ENCODE measurements at places on chromosomes 2 and 18.
A peak's percentile ranks its signal among the peaks of the same experiment; 100 is the strongest.

- no peak for DNase-seq
Observed at GRCh38 chr2:175461839-175462238, 280.3 kb upstream of the ATP5MC3 start.

DNA sequence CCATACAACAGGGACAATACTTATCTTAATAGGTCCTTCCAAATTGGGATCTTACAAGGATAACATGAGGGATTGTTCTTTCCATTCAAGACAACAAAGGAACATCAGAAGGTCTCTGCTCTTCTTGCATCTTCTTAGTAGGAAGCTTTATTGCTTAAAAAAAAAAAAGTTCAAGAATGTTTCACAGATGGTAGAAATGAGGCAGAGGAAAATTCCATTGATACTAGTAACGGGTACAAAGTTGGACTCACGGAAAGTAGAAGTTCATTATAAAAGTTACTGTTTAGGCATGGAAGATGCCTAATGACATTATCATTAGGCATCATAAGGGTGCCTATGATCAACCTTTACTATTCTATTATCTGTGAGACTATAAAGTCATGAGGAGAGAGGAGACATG lies 136.2 kb downstream of the LAMA3 start:
- DNase-seq = no peak

DNA sequence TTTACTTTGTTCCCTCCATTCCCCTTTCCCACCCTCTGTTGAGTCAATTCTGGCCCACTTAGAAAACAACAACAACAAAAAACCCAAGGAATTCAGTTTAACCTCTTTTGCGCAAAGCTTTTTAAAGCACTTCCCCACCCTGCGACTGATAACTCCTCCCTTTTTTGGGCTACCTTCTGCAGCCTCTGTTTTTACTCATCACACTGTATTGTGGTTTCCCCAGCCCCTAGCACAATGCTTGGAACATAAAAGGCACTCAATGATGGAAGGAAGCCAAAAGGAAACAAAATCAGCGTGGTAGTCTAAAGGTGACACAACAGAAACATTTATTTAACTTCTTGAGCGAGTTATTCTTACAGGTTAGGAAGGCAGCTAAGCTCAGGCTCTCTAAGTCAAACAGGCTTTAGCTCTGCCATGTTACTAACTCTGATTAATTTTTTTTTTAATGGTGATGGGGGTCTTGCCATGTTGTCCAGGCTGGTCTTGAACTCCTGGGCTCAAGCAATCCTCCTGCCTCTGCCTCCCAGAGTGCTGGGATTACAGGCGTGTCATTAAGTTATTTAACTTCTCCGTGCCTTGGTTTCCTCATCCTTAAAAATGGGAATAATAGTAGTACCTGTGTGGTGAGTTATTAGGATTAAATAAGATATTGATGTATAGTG lies 1.3 kb downstream of the CEP68 start:
- DNase-seq = peak; percentile 24

GRCh38 chr2:181038796-181039195 lies 58.4 kb downstream of the UBE2E3 start:
- no peak for DNase-seq

- DNase-seq = no peak
Observed at GRCh38 chr2:100012561-100012960, 129.8 kb downstream of the AFF3 start.

- no peak for DNase-seq
Observed at GRCh38 chr2:126244937-126245336, 411.0 kb upstream of the GYPC start.

GRCh38 chr2:15115776-15116175 lies 445.4 kb downstream of the NBAS start:
- DNase-seq = no peak

GRCh38 chr2:25983735-25984134 lies 1.4 kb upstream of the KIF3C start:
- DNase-seq = no peak

DNA sequence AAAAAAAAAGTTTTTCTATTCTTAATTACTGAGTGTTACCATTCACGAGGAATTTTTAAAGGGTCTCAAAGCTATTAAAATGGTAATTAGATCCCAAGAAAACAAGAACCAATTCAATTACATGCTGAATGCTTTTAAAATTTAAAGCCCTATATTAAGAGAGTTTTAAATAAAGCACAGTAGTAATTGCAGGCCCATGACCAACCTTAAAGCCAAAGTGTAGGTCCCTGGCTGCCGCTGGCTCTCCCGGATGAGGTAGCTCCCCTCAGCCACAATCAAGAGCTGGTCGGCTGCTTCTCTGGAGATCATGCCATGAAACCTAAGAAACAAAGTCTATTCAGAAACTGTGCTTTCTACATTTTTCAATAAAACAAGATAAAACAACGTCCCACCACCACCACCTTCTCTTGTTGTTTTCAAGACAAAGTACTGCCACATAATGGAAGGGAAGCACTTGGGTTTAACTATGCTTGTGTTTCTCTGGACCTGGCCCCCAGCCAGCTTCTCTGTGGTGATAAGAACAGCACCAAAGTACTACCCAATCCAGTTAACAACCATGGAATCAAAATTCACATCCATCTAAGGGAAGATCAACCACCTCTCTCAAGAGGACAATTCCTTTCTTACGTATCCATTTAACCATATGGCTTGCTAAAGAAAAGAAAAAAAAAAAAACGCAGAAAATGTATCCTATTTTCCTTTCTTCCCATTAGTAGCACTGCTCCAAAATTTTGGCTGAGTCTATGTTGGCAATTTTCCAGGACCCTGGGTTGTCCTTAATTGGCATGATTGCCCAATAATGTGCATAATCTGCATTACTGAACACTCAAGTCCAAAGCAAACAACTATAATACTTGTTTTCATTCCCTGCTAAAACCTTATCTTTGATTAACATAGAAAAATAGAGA lies 90.1 kb downstream of the CHN1 start:
- no peak for DNase-seq

DNA sequence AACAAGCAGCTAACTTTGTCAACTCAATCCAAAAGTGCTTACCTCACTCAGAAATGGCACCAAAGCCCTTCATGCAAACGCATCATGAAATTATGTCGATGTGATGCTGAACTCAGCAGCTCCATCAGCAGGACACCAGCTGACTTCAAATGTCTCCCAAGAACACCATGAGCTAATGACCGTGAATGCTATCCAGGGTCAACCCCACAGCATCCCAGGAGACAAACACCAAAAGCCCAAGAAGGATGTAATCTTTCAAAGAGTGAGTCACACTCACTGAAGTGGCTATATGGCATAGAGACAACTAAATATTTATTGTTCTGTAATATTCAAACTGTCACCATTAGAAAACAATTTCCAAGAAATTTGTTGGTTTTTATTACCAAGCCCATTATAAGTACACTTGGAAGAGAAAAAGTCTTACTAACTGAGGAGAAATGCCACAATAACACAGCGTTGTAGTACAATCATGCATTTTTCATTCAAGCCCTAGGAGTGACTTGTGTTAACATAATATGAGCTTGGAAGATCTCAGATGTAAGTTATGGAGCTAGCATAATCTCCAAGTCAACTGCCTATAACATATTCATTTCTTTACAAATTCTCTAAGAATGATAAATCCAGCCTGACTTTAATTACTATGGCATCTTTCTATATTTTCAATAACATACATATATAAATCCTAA lies 165.0 kb upstream of the CCDC68 start:
- DNase-seq = no peak

DNA sequence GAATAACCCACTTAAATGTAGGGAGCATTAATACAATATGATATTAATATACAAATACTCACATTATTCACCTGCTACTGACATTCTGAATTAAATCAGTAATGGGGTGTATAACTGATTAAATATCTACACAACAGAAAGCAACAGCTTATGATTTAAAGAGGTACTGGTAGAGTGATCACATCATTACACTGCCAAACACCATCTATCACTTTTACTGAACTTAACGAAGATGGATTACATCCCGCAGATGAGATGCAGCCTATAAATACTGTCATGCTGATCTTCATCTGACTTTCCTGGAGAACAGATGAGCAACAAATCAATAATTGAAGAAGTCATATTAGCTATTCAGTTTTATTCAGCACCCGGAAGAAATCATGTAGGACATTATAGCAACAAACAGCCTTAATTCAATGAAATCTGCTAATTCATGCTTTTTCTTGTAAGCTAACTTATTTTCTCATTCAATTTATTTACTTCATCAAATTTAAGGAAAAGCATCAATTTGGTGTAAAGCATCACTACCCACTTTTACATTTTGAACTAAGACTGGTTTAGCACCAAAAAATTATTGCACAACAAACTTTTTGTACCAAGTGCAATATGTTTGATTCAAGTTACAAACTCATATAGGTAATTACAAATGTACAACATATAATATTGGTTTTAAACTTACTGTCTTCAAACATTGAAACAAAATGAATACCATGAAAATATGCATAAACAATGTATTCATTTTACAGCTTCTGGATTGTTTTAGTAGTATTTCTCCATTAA lies 1509.0 kb downstream of the LRP1B start:
- no peak for DNase-seq

DNA sequence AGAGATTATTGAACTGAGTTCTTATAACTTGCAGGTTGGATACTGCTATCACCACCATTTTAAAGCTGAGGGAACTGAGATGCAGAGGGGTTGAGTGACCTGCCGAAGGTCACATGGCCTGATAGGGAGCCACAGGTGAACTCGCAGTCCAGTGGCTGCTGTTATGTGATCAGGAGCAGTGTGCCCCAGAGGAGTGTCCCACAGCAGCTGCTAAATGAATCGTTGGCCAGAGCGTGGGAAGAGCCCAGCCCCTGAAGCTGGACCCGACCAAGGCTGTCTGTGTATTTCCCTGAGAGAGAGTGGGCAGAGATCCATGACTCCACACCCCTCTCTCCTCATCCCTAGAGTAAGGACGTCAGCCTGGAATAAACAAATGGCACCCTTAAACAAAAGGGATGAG lies 26.7 kb upstream of the PRLH start:
- DNase-seq = no peak

DNA sequence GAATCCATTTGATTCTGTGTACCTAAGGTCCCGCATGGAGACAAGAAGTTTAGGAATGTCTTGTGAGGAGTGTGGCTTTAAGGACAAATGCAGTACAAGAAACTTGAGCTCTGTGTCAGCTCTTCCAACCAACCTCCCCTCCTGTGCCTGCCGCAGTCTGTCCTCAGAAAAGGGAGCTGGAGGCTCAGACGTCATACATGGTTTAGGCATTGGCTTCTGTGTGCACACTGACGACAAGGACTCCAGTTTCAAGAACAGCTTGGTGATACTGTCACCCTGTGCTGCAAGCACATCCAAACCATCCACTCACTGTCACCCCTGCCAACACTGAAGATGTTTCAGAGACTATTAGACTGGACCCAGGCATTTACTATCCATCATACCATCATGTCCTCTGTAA lies 470.4 kb downstream of the IRS1 start:
- DNase-seq = no peak

- no peak for DNase-seq
Observed at GRCh38 chr18:32036506-32037180, 18.0 kb downstream of the RNF125 start.

DNA sequence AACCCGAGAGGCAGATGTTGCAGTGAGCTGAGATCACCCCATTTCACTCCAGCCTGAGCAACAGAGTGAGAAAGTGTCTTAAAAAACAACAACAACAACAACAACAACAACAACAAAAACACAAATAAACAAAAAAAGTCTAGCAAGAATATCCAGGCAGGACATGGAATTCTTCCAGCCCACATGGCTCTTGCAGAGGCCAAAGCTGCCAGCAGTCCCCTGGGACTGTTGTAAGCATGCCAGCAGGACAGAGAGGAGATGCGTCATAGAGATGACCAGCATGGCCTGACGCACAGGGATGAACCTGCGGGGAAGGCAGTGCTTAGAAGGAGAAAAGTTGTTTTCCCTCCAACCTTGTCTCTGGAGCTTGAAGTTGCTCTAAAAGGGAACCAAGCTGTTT lies 182.3 kb upstream of the PGAP1 start:
- no peak for DNase-seq

DNA sequence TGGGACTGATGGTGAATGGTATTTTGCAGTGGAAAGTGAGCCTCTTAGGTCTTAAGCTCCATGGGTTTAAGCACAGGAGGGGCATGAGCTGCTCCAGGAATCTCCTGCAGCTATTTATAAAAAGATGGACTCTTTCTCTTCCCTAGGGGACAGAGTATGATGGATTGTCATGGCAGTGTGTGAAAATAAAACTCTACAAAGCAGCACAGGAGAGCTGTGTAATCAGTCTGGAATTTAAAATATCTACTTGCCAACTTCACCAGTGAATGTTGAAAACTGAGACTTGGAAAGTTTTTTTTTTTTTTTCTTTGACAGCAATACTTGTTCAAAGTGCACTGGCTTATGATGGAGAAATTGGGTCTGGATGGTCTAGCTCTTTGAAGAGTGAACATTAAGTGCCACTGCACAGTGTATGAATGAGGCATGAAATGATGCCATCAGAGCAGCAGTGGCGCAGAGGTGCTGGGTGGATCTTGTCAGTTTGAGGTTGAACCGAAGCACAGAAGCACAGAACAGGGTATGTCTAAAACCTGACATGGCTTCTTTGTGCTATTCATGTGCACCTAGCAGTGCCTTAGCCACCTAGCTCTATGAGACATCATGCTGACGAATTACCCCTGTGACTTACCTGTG lies 245.4 kb downstream of the PTPRM start:
- DNase-seq = no peak

GRCh38 chr2:79793006-79793405 lies 280.2 kb downstream of the CTNNA2 start:
- DNase-seq = no peak

- DNase-seq = no peak
Observed at GRCh38 chr2:9110893-9111569, 95.6 kb upstream of the ASAP2 start.

GRCh38 chr2:187369471-187369870 lies 78.6 kb downstream of the CALCRL start:
- DNase-seq = no peak

DNA sequence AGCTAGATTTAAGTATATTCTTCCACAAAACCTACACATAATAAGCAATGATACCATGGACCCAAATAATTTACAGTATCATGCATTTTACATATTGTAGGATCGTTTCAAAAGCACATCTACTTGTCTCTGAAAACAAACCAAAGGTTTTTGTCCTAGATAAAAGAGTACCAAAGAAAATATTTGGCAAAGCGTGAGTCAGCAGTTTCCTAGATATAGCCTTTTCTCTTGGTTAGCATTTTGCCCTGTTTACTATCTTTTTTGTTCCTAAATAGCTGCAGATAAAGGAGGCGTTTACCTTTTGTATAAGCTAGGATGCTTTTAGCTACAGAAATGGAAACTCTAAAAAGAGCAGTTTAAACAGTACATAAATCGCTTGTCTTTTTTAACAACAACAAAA lies 305.8 kb upstream of the GULP1 start:
- DNase-seq = no peak

DNA sequence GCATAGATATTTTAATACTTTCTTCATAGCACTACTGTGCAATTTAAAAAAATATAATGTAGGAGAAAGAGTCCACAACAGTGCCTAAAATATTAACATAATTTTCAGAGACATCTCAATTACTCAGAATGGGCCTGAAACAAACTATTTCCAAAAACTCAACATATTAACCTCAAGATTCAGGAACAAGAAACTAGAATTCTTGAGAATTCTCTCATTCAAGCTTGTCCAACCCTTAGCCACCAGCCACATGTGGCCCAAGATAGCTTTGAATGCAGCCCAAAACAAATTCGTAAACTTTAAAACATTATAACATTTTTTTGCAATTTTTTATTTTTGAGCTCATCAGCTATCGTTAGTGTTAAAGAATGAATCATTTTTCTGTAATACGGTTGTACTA lies 35.2 kb downstream of the LNPK start:
- no peak for DNase-seq

All from stimulated activated CD8-positive, alpha-beta memory T cell treated with anti-CD3 and anti-CD28 coated beads, Interleukin-4, amount 100 ng/mL, for 4 hours (primary cell).